ENCODE measurements at places on chromosomes 12 and 14.

- no peak for DNase-seq
Observed at GRCh38 chr12:2417481-2418160, 364.8 kb downstream of the CACNA1C start.

GRCh38 chr12:76692846-76693245 is 71.1 kb upstream of the ZDHHC17 start:
- DNase-seq = no peak

DNA sequence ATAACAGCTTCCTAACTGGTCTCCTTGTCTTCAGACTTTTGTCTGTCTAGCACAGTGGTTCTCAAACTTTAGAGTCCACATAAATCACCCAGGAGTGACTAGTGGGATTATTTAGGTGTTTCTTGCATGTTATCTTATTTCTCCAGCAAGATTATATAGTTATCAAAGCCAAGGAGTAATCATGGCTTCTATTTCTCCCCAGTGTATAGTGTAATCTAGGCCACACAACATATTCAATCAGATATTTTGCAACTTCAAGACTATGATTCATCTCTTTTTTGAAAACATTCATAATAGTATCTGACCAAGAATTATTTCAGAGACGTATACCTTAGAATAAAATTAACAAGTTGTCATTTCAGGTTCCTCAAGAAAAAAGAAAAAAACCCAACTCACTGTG is 131.9 kb downstream of the CEP83 start:
- no peak for DNase-seq

- DNase-seq = no peak
Observed at GRCh38 chr12:4001841-4002240, 128.6 kb upstream of the PARP11 start.

DNA sequence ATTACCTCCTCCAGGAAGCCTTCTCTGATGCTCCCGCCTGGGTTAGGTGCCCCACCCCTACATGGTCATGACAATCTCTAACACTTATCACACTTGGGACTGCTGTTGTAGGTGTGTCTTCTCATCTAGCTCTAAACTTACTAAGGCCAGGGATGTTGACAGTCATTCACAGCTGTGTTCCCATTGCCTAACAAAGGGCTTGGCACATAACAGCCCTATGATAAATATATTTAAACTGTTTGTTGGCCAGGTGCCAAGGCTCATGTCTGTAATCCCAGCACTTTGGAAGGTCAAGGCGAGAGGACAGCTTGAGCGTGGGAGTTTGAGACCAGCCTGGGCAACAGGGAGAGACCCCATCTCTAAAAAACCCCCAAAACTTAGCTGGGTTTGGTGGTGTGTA is 98.8 kb upstream of the RGS6 start:
- DNase-seq = no peak

- DNase-seq = no peak
Observed at GRCh38 chr14:77805706-77806105, 5.8 kb downstream of the ADCK1 start.

GRCh38 chr12:49903700-49904423 is at the start of gene FAIM2:
TSS of gene FAIM2 (minus strand) at chr12:49903900. CDS start at chr12:49903792, 108 bp downstream.
- peak; percentile 31 for DNase-seq

GRCh38 chr12:127663716-127664115 is 603.3 kb upstream of the TMEM132C start:
- no peak for DNase-seq

GRCh38 chr12:39368891-39369290 is 74.0 kb downstream of the KIF21A start:
- DNase-seq = no peak

GRCh38 chr12:111437816-111438454 is 32.2 kb downstream of the SH2B3 start:
- no peak for DNase-seq

DNA sequence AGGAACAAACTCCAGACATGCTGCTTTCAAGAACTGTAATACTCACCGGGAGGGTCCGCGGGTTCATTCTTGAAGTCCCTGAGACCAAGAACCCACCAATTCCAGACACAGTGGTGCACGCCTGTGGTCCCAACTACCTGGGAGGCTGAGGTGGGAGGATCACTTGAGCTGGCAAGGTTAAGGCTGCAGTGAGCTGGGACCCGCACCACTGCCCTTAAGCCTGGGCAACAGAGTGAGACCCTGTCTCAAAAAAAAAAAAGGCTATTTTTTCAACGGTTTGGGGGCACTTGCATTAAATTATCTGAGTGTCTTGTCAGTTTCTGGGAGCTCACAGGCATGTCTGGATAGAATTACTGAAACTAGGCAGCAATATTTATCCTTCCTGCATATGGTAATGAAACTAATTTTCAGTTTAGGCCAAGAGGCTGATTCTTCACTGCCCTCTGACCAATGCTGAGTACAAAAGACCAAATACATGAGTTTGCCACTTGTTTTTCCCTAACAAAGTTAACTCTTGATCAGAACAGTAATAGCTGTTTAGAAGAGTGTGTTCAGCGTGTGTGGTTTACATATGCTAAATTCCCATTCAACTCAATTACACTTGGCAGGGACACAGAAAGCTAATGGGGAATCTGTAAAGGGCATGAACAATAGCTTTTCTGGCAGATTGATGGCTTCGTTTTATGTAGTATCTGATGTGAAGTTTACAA is 65.8 kb upstream of the RASSF3 start:
- DNase-seq = no peak

DNA sequence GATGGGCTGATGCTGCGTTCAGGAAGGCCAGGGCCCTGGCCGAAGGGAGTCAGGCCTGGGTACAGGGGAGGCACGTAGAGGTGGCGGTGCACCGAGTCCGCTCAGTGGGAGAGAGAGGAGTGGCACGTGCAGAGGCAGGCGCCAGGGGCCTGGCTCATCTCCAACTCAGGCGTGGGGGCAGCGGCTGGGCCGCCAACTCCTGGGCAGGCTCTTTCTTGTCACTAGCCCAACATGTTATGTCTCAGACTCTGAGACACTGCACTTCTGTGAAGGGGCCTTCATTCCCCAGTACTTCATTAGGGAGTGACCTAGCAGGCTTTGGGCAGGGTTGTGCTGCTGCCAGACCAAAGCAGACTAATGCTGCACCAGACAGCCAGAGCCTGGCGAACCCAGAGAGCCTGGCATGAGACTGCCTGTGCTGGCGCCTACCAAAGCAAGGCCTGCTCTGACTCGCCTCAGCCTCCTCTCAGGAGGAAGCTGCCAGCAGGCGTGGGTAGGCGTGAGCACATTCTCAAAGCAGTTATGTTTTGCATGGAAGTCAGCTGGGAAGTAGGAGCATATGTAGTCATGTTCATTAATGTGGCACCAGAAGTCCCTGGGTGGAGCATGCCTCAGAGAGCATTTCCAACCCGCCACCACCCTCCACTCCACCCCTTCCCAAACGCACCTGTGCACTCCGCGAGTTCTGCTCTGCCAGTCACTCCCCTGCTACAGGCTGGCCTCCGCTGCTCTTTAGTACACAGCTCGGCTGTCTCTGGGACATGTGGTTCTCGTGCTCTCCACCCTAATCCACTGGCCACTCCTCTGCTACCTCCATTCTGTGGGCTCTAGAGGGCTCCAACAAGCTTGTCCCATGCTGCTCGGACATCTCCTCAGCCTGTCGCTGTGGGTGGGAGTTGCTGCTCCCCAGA is 9.7 kb downstream of the CKB start:
- DNase-seq = no peak

Data from activated CD4-positive, alpha-beta T cell treated with anti-CD3 and anti-CD28 coated beads, Interleukin-2, amount 50 U/mL, for 4 hours (primary cell).